Stimulated activated naive CD8-positive, alpha-beta T cell treated with anti-CD3 and anti-CD28 coated beads, Interleukin-15, Interleukin-2, amounts not matched to agents 100 U/mL and 50 U/mL, for 24 hours (primary cell): ENCODE measurements at places on chromosomes 6 and 20.
A peak's percentile ranks its signal among the peaks of the same experiment; 100 is the strongest.

- peak; percentile 59 for DNase-seq
Observed at GRCh38 chr20:32333181-32333987, 24.7 kb upstream of the ASXL1 start.

DNA sequence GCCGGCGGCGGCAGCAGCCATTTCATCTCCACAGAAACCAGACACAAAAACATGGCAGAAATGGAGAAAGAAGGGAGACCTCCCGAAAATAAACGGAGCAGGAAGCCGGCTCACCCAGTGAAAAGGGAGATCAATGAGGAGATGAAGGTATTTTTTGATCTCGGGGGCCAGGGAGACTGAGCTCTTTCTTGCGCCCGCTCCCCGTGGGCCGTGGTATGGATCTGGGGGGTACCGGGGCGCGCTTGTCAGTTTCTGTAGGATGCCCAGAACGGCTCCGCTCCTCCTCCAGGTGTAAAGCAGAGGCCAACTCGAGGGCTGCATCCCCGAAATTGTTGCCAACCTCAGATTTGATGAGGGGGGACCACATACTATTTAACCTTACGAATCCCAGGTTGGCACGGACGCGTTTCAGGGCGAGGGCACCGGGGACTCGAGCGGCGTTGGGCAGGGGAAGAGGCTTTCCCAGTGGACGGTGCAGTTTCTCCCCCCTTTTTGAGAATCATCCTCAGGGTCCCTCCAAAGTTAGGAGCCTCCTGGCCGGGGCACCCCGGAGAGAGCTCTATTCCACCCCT, 735 bp downstream of the SOBP start:
- peak; percentile 15 for DNase-seq

GRCh38 chr6:14711056-14711703, 534.7 kb upstream of the JARID2 start:
- peak; percentile 61 for DNase-seq

GRCh38 chr6:81979329-81979728, 226.8 kb upstream of the TENT5A start:
- no peak for DNase-seq

GRCh38 chr6:110574817-110575216, 98.4 kb upstream of the SLC22A16 start:
- no peak for DNase-seq

DNA sequence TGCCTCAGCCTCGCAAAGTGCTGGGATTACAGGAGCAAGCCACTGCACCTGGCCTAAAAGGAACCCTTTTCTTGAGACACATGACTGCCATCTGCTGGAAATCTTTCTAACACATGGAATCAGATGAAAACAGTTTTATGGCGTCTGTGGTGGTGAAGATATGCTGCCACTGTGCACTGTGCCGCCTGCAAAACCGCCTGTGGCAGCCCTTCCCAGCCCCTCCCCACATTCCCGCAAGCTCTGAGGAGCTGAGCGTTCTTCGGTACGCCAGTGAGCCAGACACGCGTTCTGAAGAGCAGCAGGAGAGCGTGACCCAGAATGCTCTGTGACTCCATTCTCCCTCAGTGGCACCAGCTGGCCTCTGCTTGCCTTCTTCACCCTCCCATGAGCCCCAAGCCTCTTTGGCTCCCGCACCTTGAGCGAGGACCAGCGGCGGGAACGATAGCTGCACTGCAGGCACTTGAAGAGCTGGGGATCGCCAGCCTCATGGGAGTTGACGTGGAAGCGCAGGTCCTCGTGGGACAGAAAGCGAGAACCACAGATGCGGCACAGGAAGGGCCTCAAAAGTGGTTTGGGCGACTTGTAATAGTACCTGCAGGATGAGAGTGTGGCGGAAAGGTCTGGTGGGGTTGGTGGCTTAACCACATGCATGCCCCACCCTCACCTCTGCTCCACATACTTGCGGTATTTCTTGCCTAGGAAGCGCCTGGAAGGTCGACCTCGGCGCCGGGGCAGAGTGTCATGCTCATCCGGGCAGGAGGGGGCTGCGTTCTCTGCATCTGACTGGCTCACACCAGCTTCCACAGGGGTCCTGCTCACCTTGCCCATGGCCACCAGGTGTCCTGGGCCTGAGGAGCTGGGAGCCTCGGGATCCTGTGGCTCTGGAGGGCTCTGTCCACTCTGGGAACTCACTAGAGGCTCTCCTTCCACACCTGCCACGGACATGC, 8.7 kb downstream of the ZNF335 start:
- no peak for DNase-seq

DNA sequence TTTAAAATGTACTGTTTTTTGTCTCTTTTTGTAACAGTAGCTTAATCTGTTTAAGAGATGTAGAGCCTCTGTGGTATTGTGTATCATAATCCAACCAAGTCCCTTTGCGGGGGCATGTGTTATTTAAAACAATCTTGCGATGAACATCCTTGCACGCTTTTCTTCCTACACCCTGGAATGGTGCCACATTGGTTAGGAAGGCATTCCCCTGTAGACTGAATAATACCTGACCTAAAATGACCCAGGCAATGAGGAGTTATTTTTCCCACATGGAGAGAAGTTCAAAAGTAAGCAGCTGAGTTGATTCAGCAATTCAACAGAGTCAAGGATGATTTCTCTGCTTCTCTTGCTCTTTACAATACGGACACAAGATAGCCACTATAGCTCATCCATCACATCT, 142.0 kb upstream of the PMEPA1 start:
- DNase-seq, result no peak

DNA sequence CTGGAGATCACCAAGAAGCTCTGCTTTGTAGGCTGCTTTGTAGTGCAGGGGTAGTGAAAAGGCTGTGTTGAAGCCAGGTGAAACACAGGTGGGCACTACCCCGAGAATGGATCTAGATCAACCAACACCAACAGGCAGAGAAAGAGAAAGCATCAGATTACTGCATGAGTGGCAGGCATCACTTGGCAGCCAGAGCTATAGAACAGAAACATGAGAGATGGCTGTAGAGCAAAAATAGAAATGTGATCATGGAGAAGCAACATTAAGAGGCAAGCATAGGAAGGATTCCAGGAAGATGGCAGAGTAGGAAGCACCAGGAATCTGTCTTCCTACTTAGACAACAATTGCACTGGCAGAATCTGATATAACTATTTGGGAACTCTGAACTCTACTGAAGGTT, 311.1 kb upstream of the TCF21 start:
- DNase-seq, result no peak

DNA sequence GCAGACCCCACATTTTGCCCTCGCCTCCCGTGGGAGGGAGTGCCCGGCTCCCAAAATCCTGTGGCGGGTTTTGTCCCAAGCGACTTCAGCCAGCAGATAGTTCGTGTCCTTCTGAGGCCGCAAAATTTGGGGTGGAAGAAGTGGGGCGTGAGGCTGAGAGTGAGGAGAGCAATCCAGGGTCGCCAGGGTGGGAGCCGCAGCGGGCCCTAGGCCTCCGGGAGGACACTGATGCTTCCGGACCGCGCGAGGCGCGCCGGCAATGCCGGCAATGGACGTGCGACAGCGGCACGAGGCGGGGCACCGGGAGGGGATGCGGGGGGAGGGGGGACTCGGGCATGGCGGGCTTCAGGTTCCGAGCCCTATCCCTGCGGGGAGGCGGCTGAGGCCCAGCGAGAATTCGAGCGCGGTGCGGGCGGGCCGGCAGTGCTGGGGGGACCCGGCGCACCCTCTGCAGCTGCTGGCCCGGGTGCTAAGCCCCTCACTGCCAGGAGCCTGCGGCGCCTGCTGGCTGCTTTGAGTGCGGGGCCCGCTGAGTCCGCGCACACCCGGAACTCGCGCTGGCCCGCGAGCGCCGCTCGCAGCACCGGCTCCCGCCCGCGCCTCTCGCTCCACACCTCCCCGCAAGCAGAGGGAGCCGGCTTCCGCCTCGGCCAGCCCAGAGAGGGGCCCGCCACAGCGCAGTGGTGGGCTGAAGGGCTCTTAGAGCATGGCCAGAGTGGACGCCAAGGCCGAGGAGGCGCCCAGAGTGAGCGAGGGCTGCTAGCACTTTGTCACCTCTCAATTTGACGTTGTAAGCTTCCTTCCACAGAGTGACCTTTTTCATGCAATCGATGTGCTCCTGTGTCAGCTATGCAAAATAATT, 143.8 kb downstream of the LPA start:
- DNase-seq, result peak; percentile 84

- DNase-seq, result peak; percentile 16
Observed at GRCh38 chr20:29443819-29444218, 1813.6 kb upstream of the DEFB115 start.

GRCh38 chr6:29741592-29741991, 18.4 kb downstream of the HLA-F start:
- DNase-seq, result no peak

DNA sequence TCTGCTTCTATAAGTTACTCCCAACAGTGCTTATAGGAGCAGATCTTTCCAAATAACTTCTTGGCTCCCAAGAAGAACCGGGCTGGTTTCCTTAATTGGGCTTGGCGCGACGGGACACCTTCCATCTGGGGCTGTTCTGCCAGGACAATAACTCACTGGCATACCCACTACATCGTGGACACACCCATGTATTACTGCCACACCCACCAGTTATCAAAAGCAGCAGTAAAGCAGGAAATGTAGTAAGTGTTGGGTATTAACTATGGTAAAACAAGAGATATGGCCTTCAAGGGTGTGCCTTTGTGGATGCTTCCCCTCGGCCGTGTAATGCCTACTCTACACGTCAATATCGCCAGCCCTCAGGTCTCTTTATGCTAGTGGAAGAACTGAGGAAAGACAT, 24.7 kb downstream of the CNKSR3 start:
- no peak for DNase-seq

- DNase-seq, result no peak
Observed at GRCh38 chr6:112717856-112718255, 370.7 kb downstream of the RFPL4B start.
